B cell (primary cell): ENCODE measurements at places on chromosomes 6 and 20. TPM values are rescaled to one million over a fixed set of nuclear protein-coding genes. Genes with fewer than 3 reads are reported as not detected.

The ZFP57 gene
- total RNA-seq = 5.0 and 5.1 TPM in 2 replicates

The LIME1 gene
- 14.5 and 14.8 TPM in 2 replicates for total RNA-seq

The WFDC2 gene
- total RNA-seq = 1.0 TPM in 1 of 2 replicates, not detected in the other

- peak; percentile 3 for DNase-seq
- peaks cover 14% of the 10 kb centered on the region for H3K4me1 ChIP-seq
- no peaks in the 10 kb centered on the region for H3K36me3 ChIP-seq
- no peak overlapping the region for H3K4me3 ChIP-seq
Measured at GRCh38 chr20:21518292-21518991, 4.6 kb upstream of the NKX2-2 start.

DNA sequence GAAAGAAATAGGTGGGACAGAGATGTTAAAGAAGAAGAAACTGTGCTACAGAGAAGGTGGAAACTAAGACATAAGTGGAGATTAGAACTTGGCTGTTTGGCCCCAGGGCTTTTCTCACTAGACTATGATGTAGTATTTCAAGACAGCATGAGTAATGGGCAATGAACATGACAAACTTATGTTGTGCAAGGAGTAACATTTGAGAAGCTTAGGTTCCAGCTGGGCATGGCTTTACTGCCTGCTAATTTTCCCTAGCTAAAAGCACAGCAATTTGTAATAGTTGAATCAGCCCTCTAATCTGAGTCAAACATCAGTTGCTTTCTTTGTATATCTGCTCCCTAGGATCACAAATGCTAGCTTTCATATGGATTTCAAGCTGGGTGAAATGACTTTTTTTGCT lies 294.3 kb upstream of the BMP2 start:
- DNase-seq = no peak
- no peaks in the 10 kb centered on the region for H3K4me1 ChIP-seq
- H3K27ac ChIP-seq = no peak overlapping the region
- no peaks in the 10 kb centered on the region for H3K27me3 ChIP-seq

DNA sequence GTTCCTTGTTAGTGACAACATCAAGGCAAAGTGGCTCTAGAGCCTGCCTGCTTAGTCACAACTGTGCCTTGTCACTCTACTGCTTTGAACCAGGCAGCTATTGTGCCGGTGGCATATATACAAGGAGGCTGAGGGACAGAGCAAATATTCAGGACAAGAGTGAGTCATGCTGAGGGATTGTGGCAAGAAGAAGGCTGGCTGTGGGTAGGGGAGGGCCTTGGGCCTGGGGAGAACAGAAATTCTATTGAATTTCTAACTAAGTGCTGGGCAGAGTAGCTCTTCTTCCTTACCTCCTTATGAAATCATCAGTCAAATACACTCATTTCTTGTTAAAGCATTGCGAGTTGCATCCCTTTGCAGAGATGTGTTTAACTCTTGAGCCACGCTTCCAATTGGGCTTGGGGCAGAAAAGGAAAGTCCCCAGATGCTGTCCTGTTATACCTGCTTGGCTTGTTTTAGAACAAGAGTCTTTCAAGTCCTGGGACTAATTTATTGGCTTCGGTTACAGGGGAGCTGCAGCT lies 59.7 kb downstream of the PFDN4 start:
- H3K4me3 ChIP-seq = no peak overlapping the region
- H3K27ac ChIP-seq = no peak overlapping the region
- H3K4me1 ChIP-seq = no peaks in the 10 kb centered on the region
- no peaks in the 10 kb centered on the region for H3K27me3 ChIP-seq
